C1 segment of cervical spinal cord (tissue), 14 donors: ENCODE measurements at places on chromosomes 11 and 22.

GRCh38 chr22:24417200-24417599 lies 10.2 kb upstream of the ADORA2A start:
- DNase-seq = no peak

- no peak for DNase-seq
These were observed 17.5 kb upstream of the SMIM38 start for GRCh38 chr11:69138265-69138664.

- no peak for DNase-seq
These were observed 81.2 kb downstream of the EXT2 start for GRCh38 chr11:44176546-44177213.

GRCh38 chr11:76197941-76198640 lies 8.2 kb downstream of the WNT11 start:
- DNase-seq = no peak
